RWPE2 (cell line): ENCODE measurements at places on chromosomes 6 and 20.

- no peaks in the 10 kb centered on the region for H3K27me3 ChIP-seq
- H3K4me1 ChIP-seq, result peaks cover 27% of the 10 kb centered on the region
- no peak overlapping the region for H3K4me3 ChIP-seq
- peak; percentile 98 for DNase-seq
Observed at GRCh38 chr20:49344975-49345374, 67.1 kb upstream of the ZNFX1 start.

- no peak overlapping the region for H3K27ac ChIP-seq
- H3K36me3 ChIP-seq, result no peaks in the 10 kb centered on the region
- H3K4me1 ChIP-seq, result no peaks in the 10 kb centered on the region
- H3K4me3 ChIP-seq, result no peak overlapping the region
- H3K27me3 ChIP-seq, result no peaks in the 10 kb centered on the region
Observed at GRCh38 chr20:1786486-1786885, 108.7 kb upstream of the SIRPA start.

DNA sequence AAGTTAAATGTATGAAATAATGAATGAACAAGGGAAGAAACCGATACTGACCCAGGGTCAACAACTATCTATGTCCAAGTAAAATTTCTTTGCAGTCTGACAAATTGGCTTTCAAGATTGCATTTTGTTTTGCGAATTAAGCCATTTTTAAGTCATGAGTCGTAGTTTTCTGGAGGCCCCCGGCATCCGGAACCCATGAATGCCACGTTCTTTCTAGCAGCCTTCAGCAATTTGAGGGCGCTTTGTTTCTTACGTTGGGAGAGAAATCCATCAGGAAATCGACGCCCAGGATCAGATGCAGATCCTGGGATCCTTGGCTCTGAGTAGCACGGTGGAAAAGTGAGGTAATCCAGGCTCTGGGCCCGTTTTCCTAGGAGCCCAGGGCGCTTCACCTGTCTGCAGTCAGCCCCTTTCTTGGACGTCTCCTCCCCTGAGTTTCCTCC, 309 bp upstream of the ABRACL start:
- peak overlapping the region; percentile 92 for H3K4me3 ChIP-seq
- no peaks in the 10 kb centered on the region for H3K27me3 ChIP-seq

DNA sequence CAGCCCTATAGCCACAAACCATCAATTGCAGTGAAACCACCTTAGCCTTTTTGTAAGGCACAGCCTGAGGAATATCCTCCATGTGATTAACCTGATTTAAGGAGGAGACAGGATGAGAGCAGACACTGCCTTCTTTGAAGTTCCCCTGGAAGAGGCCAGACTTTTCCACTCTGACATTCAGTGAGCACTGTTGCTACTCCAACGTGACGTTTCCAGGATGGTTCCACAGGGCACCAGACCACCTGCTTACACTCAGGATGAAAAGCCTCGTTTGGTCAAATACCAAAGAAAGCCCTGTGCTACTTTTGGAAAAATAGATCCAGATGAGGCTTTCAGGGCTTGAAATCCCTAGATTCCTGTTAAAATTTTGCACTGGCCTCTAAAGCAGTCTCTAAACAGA, 1102.1 kb upstream of the FLRT3 start:
- no peaks in the 10 kb centered on the region for H3K36me3 ChIP-seq
- H3K4me1 ChIP-seq, result no peaks in the 10 kb centered on the region
- no peak overlapping the region for H3K4me3 ChIP-seq

DNA sequence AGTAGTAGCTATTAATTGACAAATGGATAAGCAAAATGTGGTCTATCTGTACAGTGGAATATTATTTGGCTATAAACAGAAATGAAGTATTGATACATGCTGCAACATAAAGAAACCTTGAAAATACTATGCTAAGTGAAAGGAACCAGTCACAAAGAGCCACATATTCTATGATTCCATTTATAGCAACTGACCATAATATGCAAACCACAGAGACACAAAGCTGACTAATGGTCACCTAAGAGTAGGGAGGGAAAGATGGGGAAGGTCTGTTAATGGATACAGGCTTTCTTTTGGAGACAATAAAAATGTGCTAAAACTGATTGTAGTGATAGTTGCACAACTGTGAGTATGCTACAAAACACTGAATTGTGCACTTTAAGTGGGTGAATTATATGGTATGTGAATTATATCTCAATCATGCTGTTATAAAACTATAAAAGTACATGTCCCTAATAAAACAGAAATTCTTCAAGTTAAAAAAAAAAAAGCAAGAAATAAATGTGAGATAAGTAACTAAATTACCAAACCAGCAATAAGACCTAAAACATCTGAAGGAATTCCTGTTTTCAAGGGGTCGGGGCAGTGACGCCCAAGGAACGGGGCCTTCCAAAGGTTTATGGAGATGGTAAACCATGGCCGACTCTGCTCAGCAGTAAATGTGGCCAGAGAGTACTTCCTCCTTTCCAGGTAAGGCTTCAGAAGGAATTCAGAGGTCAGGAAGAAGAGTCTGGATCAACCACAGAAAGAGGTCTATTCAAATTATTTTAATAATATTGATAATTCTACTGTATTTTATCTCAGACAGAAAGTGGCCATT, 75.4 kb downstream of the ARHGAP18 start:
- no peak for DNase-seq
- H3K27ac ChIP-seq, result no peak overlapping the region
- H3K27me3 ChIP-seq, result no peaks in the 10 kb centered on the region
- no peak overlapping the region for H3K4me3 ChIP-seq
- peaks cover 57% of the 10 kb centered on the region for H3K36me3 ChIP-seq

- DNase-seq, result no peak
- H3K4me3 ChIP-seq, result no peak overlapping the region
- peaks cover 34% of the 10 kb centered on the region for H3K4me1 ChIP-seq
- H3K27ac ChIP-seq, result no peak overlapping the region
- H3K36me3 ChIP-seq, result peaks cover under 1% of the 10 kb centered on the region
Observed at GRCh38 chr6:150189122-150189521, 46.3 kb downstream of the PPP1R14C start.

DNA sequence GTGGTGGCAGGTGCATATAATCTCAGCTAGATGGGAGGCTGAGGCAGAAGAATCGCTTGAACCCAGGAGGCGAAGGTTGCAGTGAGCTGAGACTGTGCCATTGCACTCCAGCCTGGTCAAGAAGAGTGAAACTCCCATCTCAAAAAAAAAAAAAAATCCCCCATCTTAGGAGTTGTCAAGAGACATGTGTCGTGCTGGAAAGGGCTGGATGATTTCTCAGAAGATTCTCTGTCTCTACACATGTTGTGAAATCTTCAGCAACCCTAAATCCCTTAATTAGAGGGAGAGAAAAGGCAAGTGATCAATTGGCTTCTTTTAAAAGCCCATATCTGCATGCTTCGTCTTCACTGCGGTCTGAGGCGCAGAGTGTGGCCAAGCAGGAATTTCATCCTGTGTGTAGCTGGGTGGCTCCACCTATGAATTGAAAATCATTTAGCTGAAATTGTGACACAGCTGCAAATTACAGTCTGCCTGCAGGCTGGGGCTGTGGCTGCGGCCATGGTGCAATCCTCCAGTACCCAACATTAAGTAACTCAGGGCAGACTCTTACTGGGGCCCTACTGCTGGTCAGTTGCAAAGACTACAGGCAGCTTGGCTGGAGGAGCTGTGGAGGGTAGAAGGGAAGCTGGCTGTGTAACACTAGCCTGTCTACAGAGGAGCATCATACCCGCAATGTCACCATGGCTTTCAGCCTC, 3.2 kb upstream of the TGM3 start:
- no peaks in the 10 kb centered on the region for H3K27me3 ChIP-seq
- no peaks in the 10 kb centered on the region for H3K4me1 ChIP-seq
- no peak for DNase-seq
- no peak overlapping the region for H3K27ac ChIP-seq
- no peaks in the 10 kb centered on the region for H3K36me3 ChIP-seq
- no peak overlapping the region for H3K4me3 ChIP-seq

DNA sequence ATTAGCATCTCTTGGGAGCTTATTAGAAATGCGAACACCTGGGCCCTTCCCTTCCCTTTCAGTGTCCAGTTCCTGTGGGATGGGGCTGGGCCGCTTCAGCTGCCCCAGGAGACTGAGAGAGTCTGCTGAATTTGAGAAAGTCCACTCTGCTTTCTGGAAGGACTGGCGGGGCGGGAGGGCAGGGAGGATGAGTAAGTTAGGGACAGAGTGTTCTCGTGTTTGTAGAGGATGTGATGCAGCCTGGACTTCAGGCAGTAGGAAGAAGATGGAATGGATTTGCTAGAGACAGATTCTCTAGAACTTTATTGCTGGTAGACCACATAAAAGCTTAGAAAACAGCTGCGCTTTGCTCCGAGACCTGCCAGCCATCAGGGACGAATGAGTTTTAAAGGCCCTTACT, 1.1 kb upstream of the TULP4 start:
- H3K27ac ChIP-seq, result peak overlapping the region; percentile 36
- DNase-seq, result no peak
- H3K27me3 ChIP-seq, result no peaks in the 10 kb centered on the region
- H3K4me3 ChIP-seq, result no peak overlapping the region

DNA sequence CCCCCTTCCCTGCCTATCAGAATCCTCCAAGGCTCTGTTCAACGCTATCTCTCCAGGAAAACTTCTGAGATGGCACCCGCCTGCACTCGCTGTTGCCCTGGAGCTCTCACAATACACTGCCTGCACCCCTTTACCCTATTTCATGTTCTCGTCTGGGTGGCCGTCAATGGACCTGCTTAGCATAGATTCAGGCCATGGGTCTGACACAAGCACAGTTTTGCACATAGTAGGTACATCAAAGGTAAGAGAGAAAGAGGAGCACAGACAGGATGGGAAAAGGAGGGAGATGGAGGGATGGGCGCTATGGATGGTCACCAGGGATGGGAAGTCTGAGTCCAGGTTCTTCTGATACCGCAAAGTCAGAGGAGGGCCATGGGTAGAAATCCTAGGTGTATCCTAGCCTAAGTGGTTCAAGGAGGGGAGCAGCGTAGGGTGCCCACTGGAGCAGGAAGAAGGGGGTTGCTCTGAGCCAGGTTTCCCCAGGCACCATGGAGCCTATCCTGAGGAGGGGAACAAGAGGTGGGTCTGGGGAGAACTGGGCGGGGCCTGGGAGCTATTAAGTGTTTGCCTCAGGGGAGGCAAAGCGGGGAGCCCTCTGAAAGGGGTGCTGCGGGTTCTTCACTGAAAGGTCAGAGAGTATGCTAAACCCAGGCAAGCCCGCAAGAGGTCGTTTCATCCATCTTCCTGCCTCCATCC, 89.3 kb downstream of the MRPL14 start:
- H3K36me3 ChIP-seq, result no peaks in the 10 kb centered on the region; the same call in 1 of the 2 replicates
- H3K4me3 ChIP-seq, result no peak overlapping the region
- no peaks in the 10 kb centered on the region for H3K27me3 ChIP-seq
- H3K27ac ChIP-seq, result peak overlapping the region; percentile 99
- DNase-seq, result no peak

- H3K27ac ChIP-seq, result no peak within 1 kb of the TSS
- H3K4me1 ChIP-seq, result no peaks in the 10 kb centered on the region
- H3K27me3 ChIP-seq, result peaks cover 76% of the 10 kb centered on the region
- H3K4me3 ChIP-seq, result no peak within 1 kb of the TSS
- H3K36me3 ChIP-seq, result no peaks in the 10 kb centered on the region
- DNase-seq, result no peak
Observed at GRCh38 chr20:54475334-54476168, at the start of gene DOK5. TSS of gene DOK5 (plus strand) at chr20:54475593. CDS start at chr20:54475947, 354 bp downstream.
